Stimulated activated naive CD4-positive, alpha-beta T cell (primary cell): ENCODE measurements at places on chromosomes 16 and 17.
A peak's percentile ranks its signal among the peaks of the same experiment; 100 is the strongest.

DNA sequence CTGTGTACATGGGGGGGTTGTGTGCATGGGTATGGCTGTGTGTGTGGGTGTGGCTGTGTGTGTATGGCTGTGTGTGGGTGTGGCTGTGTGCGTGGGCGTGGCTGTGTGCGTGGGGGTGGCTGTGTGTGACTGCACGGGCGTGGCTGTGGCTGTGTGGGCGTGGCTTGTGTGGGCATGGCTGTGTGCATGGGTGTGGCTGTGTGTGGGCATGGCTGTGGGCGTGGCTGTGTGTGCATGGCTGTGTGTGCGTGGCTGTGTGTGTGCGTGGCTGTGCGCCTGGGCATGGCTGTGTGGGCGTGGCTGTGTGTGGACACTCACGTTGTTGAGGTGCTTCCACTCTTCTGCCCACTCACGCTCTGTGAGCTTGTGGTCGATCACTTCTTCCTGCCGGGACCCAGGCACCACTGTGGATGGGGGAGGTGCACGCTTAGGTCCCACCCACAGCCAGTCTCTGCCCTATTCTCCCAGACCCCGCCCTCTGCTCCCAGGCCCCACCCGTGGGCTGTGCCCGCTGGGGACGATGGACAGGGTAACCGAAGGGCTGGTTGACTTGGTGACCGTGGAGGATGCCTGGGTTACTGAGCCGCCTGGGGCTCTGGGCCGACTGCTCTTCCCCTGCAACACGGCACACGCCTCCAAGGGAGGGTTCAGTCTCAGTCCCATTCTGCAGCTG, 16.0 kb upstream of the PABPN1L start:
- no peak for DNase-seq

- DNase-seq: no peak
Observed at GRCh38 chr17:693791-694638, 20.6 kb downstream of the VPS53 start.

GRCh38 chr17:70120425-70120824, 45.4 kb downstream of the KCNJ16 start:
- no peak for DNase-seq

DNA sequence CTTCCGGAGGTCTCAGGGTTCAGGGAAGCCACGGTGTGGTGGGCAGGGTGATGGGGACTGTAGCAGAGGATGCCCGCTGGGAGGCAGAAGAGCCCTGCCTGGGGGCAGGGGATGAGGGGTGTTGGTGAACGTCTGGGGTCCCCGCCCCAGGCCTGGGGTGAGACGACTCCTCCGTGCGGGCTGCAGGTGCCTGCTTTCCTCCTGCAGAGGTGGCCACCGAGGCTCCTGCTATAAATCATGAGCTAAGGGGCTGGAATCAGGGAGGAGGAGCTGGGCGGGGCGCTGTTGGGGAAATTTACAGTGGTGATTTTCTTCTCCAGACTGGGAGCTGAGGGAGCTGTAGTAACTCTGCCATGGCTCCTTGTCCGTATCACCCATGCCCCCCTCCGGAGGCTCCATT, 167.0 kb downstream of the MRM1 start:
- no peak for DNase-seq

DNA sequence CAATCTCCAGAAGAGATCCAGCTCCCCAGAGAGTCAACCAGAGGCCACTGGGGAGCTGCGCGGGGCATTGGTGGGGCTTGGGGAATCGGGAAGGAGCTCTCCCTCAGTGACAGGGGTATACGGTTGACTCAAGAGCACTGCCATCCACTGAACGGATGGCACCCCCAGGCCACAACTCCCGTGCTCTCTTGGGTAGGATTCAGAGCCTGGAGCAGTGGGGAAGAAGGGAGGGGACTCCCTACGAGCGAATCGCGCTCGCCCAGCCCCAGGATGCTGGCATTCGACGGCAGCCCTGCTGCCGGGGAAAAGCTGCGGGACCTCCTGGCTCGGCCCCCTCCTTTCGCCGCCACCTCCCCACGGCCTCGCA, 473 bp upstream of the TPPP3 start:
- no peak for DNase-seq

GRCh38 chr16:8943966-8944759, 19.5 kb downstream of the USP7 start:
- DNase-seq: no peak

GRCh38 chr17:58337210-58337599, 8.6 kb upstream of the TSPOAP1 start:
- DNase-seq: peak; percentile 45

- peak; percentile 90 for DNase-seq
Observed at GRCh38 chr16:31869511-31870201, 4.0 kb upstream of the ZNF267 start.

DNA sequence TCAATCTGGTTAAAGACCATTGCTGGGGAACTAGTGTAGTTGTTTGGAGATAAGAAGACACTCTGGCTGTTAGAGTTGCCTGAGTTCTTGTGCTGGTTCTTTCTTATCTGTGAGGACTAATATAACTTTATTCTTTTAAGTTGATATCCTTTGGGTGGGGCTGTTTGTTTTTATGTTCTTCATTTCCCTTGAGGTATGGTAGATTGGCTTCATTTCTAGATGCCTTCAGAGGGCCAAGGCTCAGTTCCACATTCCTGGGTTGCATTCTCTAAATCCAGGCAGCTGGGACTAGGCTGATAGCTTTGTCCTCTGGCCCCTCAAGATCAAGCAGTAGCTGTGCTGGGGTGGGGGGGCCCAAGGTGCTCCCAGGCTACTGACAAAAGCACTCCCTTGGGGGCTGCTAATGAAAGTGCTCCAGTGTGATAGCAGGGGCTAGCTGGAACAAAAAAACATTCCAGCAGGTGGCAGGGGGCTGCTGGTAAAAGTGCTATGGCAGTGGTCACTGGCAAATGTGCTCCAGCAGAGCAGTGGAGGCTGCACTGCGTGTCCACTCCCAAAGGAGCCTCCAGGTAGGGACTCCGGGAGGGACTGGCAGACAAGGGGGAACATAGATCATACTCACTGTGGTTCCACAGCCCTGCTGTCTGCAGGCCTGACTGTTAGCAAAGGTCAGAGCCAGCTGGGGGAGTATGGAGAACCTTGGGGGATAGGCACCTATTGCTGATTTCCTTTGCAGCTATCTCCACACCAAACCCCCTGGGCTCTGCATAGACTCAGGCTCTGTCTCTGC, 45.9 kb upstream of the KCNJ16 start:
- DNase-seq: no peak

GRCh38 chr17:50194934-50195865, 6.2 kb downstream of the COL1A1 start:
- no peak for DNase-seq

GRCh38 chr16:49859125-49859811, 3.4 kb upstream of the ZNF423 start:
- DNase-seq: no peak

DNA sequence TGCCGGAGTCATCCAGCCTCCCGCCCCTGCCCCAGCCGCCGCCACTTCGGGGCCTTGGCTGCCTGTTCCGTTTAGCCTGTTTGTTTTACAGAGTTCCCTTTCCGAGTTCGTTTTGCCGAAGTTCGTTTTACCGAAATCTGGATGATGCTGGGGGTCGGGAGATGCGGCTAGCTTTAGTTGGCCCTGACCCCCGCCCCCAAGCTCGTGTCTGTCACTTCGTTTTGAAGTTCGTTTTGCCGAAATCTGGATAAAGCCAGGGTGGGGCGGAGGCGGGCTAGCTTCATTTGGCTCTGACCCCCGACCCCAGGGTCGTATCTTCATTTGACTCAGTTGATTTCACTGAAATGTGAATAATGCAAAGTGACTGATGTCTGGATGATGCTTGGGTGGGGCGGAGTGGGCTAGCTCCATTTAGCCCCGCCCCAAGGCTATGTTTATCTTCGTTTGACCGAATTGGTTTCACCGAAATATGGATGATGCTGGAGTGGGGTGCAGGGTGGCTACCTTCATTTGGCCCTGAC, 591 bp downstream of the PSMD7 start:
- DNase-seq: peak; percentile 22

GRCh38 chr17:28573521-28573920, 2.2 kb upstream of the PIGS start:
- DNase-seq: no peak
